Activated CD4-positive, CD25-positive, alpha-beta regulatory T cell (primary cell): ENCODE measurements at places on chromosomes 5 and 9.

- DNase-seq, result no peak
These were observed 121.0 kb downstream of the AUH start for GRCh38 chr9:91240596-91241165.

DNA sequence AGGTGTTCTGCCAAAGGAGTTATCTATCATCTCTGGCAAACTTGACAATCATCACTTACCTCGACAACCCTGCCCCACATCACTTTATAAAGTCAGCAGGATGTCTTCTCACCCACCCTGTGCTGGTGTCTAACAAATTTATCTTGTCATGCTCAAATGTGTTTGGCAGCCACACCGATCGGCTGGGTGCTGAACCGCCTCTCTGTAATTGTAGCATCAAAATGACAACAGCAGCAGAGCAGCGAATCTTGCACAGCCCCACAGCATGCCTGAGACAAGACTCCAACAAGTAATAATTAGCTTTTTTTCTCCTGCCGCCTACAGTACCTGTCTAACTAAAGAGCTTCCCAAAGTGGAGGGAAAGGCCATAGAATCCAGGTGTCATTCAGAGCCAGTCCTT is 176.2 kb downstream of the NR3C1 start:
- no peak for DNase-seq

DNA sequence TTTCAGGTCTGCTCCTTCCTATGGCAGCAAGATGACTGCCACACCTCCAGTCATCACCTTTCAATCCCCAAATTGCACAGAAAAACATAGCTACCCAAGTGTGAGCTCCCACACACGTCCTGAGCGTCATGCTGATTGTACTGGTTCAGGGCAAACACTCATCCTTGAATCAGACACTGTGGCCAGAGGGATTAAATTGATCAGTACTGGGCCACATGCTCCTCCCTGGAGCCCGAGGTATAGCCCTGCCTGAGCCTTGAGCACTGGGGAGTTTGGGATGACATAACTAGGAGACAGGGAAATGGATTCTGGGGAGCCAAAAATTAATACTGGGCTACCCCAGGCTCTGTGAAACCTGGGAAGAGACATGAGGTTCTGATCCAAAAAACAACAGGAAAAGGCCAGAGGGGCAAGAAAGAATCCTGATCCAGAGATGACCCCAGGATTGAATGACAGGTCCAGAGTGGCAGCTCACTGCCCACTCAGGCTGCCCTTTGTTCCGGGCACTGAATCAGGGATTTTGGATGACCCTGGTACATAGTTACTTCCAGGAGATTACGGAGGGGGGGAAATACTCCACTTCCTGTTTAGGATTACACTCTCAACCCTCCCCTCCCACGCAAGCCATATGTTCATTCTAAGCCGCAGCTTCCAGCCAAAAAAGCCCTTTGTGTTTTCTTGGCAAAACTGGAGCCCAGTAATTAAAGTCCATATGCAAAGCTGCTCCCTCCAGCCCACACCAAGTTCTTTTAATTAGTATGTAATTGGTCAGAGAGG is 141.6 kb upstream of the SPRY4 start:
- no peak for DNase-seq

GRCh38 chr5:55110217-55110616 is 7.8 kb downstream of the GZMA start:
- no peak for DNase-seq

GRCh38 chr5:53446908-53447307 is 33.5 kb upstream of the FST start:
- no peak for DNase-seq

- DNase-seq, result no peak
These were observed 3.5 kb upstream of the CNTFR start for GRCh38 chr9:34592895-34593601.
